Dermis microvascular lymphatic vessel endothelial cell (primary cell): ENCODE measurements at places on chromosomes 4 and X. TPM values are rescaled to one million over a fixed set of nuclear protein-coding genes. Genes with fewer than 3 reads are reported as not detected.

L1CAM gene
- total RNA-seq = 0.13 TPM in 2 replicates

DNA sequence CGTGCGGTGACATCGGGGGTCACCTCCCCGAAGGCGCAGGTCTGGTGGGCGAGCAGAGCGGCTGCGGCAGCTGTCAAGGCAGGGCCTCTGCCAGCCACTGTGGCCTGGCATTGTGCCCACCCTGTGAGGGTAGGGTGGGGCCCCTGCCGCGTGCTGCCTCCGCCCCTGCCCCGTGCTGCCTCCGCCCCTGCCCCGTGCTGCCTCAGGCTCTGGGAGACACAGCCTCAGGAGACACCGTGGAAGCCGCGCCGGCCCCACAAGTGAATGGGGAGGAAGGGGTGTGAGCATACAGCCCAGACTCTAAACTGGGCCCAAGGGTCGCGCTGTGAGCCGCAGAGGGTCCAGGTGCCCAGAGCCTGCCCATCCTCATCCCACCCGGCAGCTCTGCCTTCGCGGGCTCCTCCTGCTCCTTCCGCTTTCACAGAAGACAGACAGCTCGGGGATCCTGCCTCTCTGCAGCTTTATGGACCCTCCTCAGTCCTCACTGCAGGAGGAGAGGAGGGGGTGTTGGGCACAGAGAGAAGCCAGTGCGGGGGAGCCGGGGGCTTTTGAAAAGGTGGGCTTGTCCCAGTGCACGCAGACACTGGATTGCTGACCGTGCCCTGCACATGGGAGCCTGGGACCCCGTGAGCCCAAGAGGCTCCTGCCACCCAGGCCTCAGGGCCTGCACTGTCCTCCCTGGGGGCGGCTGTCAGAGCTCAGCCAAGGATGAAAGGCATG lies 27.4 kb downstream of the PCGF3 start:
- no peak for DNase-seq

DNA sequence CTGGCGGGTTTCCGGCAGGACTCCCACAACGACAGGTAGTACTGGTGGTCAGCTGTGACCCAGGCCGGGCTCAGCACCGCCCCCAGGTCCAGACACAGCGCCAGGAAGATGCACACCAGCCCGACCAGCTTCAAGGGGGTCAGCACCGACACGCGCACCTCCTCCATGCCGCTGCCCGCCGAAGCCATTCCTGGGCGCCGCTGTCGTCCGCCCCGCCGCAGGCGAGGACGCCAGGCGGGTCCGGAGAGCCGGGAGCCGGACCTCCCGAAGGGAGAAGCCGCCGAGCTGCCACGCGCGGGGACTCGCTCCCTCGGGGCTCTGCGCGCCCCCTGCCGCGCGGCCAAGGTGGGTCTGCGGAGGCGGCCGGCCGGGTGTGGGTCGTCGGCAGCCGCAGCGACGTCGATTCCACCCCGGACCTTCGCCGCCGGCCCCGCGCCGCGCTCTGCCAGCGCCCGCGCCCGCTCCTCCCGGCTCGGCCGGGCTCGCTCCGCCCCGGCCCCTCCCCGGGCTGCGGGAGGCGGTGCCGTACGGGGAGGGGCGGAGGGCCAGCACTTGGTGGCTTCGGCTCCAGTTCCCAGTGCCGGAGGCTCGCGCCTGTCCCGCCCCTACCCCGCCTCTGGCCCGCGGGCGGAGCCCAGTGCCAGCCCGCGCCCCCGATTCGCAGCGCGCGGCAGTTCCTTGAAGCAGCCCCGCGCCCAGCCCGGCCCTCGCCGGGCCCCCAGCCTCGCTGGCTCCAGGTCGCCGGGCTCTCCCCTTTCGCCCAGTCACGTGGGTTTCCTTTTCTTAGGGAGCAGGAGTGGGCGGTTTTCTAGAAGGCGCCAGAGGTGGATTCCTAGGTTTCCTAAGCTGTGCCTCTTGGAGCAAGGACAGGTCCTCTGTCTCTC lies at the start of gene TMEM47:
TMEM47 (minus strand) TSS at position 444 of the 884 bp plus-strand sequence; CDS start at position 188, 256 bp downstream.
- DNase-seq = peak; percentile 74

- DNase-seq = no peak
Observed at GRCh38 chr4:3659131-3659530, 107.1 kb upstream of the ADRA2C start.

DNA sequence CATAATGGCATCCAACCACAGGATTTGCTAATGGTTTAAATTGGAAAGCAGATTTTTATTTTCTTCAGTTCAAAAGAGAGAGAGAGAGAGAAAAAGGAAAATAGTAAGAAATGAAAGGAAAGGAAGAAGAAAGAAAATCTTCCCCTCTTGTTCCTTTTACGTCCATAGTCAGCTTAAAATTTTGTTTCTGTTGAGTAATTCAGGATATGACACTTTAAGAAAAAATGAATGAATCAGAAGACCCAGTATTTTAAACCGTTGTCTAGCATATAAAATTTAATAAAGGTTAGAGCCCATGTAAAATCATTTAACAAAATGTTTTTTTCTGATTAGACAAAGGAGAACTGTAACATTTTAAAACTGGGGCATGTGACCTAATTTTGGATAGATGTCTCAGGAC lies 391.8 kb upstream of the EPHA5 start:
- no peak for DNase-seq
